Colonic mucosa (tissue), 4 donors: ENCODE measurements at places on chromosomes 5 and 9.
A peak's percentile ranks its signal among the peaks of the same experiment; 100 is the strongest.

DNA sequence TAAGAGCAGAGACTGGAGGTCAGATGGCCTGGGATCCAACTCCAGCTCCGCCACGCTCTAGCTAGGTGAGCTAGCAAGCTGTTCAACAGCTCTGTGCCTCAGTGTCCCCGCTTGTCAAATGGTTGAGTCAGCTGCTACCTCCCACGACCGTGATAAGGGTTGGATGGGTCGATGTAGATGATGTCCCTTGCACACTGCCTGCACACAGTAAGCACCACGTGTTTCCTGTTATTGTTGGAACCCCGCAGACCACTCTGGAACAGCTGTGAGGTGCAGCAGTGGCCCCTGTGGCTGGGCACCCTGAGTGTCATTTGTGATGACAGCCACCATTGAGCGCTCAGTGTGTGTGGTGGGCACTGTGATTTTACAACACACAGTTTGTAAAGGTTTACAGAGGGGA is 54.0 kb upstream of the CTSL start:
- DNase-seq = no peak
- no peaks in the 10 kb centered on the region for H3K36me3 ChIP-seq
- no peak overlapping the region for H3K27ac ChIP-seq
- H3K27me3 ChIP-seq = no peaks in the 10 kb centered on the region

DNA sequence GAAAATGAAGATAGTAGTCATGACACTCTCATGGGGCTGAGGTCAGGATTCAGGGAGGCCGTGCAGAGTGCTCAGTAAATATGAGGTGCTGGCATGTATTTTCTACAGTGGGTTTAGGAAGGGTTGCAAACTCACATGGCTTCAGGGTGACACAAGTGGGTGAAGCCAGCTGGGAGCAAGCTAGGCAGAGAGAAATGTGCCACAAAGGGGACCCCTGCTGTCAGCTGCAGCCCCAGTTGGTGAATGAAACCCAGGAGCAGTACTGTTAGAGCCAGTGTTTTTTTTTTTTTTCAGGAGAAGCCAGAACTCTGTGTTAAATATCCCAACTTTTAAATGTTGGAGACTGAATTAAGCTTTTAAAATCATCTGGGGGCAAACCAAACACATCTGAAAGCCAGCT is 75.3 kb downstream of the INSYN2B start:
- no peak for DNase-seq
- H3K27ac ChIP-seq = no peak overlapping the region
- H3K4me1 ChIP-seq = no peaks in the 10 kb centered on the region
- H3K36me3 ChIP-seq = no peaks in the 10 kb centered on the region

DNA sequence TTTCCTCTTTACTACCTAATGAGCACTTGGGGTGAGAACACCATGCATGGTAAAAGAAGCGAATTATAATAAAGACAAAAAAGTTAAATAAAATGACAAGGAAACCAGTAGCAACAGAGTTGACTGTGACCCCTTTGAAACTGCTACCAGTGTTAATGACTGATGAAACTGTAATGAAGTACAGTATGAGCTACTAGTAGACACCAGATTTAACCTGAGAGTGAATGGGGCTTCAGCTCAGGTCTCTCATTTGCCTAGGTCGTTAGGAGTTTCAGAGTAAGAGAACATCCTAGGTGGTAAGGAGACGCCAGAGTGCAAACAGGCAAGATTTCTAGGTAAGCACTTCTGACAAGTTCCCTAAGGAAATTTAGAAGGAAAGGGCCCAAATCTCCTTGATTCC is 346.4 kb downstream of the BNC2 start:
- no peak overlapping the region for H3K27ac ChIP-seq
- no peaks in the 10 kb centered on the region for H3K4me1 ChIP-seq
- no peaks in the 10 kb centered on the region for H3K27me3 ChIP-seq

GRCh38 chr5:6399980-6400910 is 21.9 kb upstream of the MED10 start:
- no peak for DNase-seq
- H3K27ac ChIP-seq = no peak overlapping the region
- H3K4me3 ChIP-seq = no peak overlapping the region

GRCh38 chr5:143435210-143435657 is 31.7 kb upstream of the NR3C1 start:
- peak; percentile 24 for DNase-seq
- H3K27ac ChIP-seq = peak overlapping the region; percentile 0
- no peak overlapping the region for H3K4me3 ChIP-seq
- no peaks in the 10 kb centered on the region for H3K36me3 ChIP-seq
- H3K27me3 ChIP-seq = no peaks in the 10 kb centered on the region
- H3K4me1 ChIP-seq = no peaks in the 10 kb centered on the region

- no peak overlapping the region for H3K4me3 ChIP-seq
- no peak for DNase-seq
- H3K4me1 ChIP-seq = no peaks in the 10 kb centered on the region
- H3K27ac ChIP-seq = no peak overlapping the region
Measured at GRCh38 chr9:125591888-125592287, 115.1 kb downstream of the MAPKAP1 start.

GRCh38 chr5:143453720-143454119 is 50.2 kb upstream of the NR3C1 start:
- H3K36me3 ChIP-seq = no peaks in the 10 kb centered on the region
- DNase-seq = no peak
- no peaks in the 10 kb centered on the region for H3K4me1 ChIP-seq
- no peak overlapping the region for H3K27ac ChIP-seq

GRCh38 chr5:133083901-133084300 is 32.1 kb downstream of the HSPA4 start:
- no peaks in the 10 kb centered on the region for H3K27me3 ChIP-seq
- no peaks in the 10 kb centered on the region for H3K36me3 ChIP-seq
- no peak overlapping the region for H3K4me3 ChIP-seq
- no peak for DNase-seq
- no peak overlapping the region for H3K27ac ChIP-seq

GRCh38 chr9:132730054-132731033 is 60.1 kb downstream of the GTF3C4 start:
- H3K27me3 ChIP-seq = no peaks in the 10 kb centered on the region
- no peaks in the 10 kb centered on the region for H3K36me3 ChIP-seq
- no peak overlapping the region for H3K27ac ChIP-seq
- DNase-seq = no peak

DNA sequence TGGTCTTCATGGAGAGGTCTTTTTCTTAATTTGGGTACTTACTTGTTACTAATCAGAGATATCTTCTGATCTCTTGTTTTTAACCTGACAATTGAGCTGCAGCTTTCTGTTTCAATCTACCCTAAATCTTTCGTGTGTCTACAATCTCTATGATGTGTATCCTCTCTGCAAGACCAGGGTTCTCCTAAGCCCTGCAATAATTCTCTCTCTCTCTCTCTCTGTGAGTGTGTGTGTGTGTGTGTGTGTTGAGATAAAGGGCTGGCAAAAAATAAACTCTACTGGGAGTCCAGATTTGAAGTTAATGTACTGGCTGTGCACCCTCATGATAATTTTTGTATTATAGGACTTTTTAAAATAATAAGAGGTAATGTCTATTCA is 57.8 kb upstream of the FBXL7 start:
- H3K36me3 ChIP-seq = no peaks in the 10 kb centered on the region
- H3K4me1 ChIP-seq = no peaks in the 10 kb centered on the region
- no peak overlapping the region for H3K4me3 ChIP-seq
- H3K27me3 ChIP-seq = no peaks in the 10 kb centered on the region

- H3K27ac ChIP-seq = no peak overlapping the region
- H3K27me3 ChIP-seq = no peaks in the 10 kb centered on the region
- no peaks in the 10 kb centered on the region for H3K36me3 ChIP-seq
- H3K4me3 ChIP-seq = no peak overlapping the region
- H3K4me1 ChIP-seq = no peaks in the 10 kb centered on the region
- no peak for DNase-seq
Measured at GRCh38 chr5:134084022-134084565, 30.4 kb upstream of the TCF7 start.

DNA sequence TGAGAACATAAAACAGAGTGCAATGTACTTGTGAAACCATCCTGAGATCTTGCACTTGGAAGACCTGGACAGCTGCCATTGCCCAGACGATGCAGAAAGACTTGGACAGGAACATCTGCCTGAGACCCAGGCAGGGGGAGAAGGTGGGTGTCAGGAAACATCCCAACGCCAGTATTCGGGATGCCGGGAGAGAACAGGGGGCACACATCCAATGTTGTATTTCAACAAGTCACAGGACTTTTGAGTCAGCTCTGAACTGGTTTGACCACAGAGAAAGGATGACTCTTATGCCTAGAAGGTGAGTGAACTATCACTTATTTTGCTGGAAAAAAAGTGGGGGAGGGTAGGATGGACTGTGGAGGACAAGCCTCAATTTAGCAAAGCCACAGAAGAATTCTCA is 124.6 kb downstream of the ROR2 start:
- H3K27me3 ChIP-seq = no peaks in the 10 kb centered on the region
- no peak for DNase-seq
- no peak overlapping the region for H3K4me3 ChIP-seq
- H3K4me1 ChIP-seq = no peaks in the 10 kb centered on the region
- no peak overlapping the region for H3K27ac ChIP-seq
- no peaks in the 10 kb centered on the region for H3K36me3 ChIP-seq

DNA sequence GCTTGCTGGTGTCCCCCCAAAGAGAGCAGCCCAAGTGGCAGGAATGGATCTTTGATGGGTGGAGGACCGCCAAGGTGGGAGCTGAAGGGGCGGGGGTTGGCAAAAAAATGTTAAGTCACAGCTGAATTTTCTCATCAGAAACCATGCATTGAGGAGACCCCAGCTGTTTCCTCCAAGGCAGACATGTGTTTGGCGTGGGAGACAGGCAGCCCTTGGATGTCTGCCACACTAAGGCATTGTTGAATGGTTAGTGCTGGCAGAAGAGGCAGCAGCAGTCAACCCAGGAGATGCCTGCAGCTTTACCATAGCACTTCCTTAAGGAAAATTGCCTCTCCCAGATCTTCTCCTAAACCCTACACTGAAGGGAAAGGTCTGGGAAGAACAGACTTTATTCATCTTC is 394.9 kb upstream of the CD180 start:
- DNase-seq = no peak
- H3K27ac ChIP-seq = no peak overlapping the region
- H3K36me3 ChIP-seq = no peaks in the 10 kb centered on the region
- no peaks in the 10 kb centered on the region for H3K27me3 ChIP-seq

DNA sequence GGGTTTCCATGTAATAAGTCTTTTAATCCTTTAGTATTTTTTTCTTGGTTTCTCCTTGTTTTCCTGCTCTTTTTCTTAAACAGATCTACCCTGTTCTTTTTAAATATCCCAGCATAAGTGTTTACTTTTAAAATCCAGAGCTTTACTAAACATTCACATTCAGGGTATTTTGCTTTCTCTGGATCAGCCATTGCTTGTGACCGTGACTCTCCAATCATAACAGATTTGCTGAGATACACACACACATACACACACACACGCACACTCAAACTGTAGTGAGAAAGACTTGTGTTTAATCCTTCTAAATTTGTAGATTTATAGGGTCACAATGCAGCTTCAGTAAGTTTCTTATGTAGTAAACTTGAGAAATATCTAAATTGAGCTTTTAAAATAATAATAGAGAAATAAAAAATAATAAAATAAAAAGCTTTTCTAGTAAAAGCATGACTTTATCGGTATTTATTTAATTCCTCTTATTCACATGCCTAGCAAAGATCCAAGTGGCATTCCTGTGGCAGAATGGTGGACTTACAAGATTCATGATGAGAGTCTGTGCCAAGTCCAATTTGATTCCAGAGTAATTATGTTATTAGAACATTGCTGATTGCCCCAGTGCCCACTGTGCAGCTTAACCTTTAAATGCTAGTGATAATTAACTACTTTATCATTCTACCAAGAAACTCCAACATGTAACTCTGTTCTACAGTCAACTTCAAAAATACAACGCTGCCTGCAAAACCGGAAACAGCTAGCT is 129.0 kb downstream of the TLE4 start:
- no peak overlapping the region for H3K4me3 ChIP-seq
- no peaks in the 10 kb centered on the region for H3K4me1 ChIP-seq
- no peak overlapping the region for H3K27ac ChIP-seq
- no peak for DNase-seq

DNA sequence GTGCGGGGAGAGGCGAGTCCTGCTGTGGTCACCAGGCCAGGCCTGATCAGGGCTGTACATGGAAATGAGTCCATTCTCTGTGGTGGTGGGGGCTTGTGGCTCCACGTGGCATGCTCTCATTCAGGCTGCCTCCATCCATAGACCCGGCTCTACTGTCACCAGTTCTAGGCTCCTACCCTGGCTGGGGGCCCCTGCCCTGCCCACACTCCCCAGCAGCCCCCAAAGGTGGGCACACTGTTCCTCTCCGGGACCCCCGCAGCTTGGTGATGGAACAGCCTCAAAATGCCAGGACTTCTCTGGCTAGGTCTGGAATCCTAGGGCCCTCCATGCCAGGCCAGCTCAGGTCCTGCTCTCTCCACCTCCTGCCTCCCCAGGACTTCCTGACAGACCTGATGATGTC is 111.7 kb downstream of the DAB2IP start:
- H3K4me3 ChIP-seq = no peak overlapping the region
- DNase-seq = no peak
- no peaks in the 10 kb centered on the region for H3K27me3 ChIP-seq
- no peaks in the 10 kb centered on the region for H3K4me1 ChIP-seq
- H3K27ac ChIP-seq = no peak overlapping the region

DNA sequence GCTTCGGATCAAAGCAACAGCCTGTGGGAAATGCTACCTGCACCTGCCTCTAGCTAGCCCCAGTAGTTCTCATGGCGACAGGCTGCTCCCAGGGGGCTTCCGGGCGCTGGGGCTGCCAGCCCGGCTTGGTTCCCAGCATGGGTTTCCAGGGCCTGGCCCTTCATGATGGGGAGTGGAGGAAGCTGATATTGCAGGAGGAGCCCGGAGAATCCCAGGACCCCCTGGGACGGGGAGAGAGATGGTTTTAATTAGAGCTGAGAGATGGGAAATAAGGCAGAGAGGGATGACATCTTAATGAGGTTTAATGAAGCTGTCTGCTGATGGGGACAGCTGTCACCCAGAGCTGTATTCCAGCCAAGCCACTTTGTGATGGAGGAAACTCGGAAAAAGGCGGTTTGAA is 78.6 kb downstream of the CFAP77 start:
- H3K27ac ChIP-seq = no peak overlapping the region
- H3K27me3 ChIP-seq = peaks cover 11% of the 10 kb centered on the region
- H3K4me1 ChIP-seq = no peaks in the 10 kb centered on the region
- no peaks in the 10 kb centered on the region for H3K36me3 ChIP-seq

DNA sequence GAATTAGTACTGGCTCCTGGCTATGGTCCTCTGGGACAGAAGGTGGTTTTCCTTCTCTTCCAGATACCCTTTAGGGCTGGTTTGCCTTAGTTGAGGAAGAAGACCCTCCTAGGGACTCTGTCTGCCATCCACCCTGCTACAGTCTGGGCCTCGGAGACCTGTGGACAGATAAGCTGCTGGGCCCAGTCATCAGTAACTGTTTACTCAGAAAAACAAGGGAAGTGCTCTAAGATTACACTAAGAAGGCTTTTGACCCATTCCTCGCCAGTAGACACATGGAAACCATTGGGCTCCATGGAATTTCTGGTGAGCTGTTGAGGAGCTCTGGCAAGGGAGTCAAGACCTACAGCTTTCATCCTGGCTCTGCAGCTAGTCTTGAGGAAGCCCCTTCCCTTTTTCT is 31.2 kb downstream of the LARP1 start:
- no peak for DNase-seq
- H3K4me3 ChIP-seq = no peak overlapping the region

DNA sequence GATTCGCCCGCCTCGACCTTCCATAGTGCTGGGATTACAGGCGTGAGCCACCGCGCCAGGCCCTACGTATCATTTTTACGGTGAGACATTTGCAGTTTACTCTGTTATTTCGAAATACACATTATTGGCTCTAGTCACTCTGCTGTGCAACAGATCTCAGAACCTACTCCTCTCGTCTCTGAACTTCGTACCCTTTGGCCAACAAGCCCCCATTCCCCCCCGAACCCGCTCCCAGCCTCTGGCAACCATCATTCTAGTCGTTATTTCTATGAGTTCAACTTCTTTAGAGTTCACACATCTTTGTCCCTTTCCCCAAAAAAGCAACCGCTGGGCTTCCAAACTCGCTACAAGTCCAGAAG is 735 bp downstream of the PTGR1 start:
- H3K4me3 ChIP-seq = peak overlapping the region; percentile 63
- DNase-seq = peak; percentile 59
- H3K27me3 ChIP-seq = no peaks in the 10 kb centered on the region
- H3K4me1 ChIP-seq = no peaks in the 10 kb centered on the region
